ENCODE measurements at places on chromosomes 11 and 22.

DNA sequence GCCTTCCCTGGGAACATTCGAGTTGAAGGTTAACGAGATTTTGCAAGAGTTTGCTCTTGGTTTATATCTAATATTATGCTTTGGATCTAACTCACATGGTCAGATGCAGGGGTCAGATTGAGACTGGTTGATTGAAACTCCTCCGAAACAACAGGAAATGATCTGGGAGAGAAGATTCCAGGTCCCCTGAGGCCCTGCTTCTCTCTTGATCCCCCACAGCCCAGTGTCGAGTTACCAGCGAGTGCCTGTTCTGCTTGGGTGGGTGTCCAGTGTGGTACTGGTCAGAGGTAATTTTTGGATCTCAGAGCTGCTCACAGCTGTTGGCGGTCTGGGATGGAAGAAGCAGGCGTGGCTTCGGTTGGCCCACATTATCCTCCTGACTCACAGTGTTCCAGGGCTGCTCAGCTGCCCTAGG, 9.2 kb downstream of the FBLN1 start:
- DNase-seq: no peak

- DNase-seq: no peak
Measured at GRCh38 chr11:95715777-95716241, 73.8 kb downstream of the FAM76B start.

DNA sequence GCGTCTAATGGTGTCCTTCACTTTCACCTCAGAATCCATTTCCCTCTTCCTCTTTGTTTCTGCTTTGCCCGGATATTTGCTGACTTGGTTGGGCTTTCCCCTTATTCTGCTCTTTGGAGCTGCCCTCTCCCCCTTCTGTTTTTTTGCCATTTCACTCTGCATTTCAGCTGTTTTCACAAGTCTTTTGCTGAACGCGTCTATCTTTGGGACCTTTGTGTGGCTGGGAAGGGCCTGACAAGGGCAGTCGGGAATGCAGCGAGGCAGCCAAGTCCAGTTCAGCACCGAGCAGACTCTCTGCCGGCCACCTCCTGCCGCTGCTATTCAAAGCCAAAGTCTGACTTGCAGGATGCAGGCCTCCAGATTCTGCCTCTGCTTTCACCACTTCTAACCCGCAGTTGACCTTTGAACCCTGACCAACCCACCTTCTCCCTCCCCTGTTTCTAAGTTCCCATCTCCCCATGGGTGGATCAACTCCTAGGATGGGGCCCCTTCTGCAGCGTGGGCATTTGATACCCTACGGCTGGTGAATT, 38.2 kb downstream of the FEZ1 start:
- DNase-seq: no peak

GRCh38 chr22:20509344-20510047, 2.1 kb downstream of the MED15 start:
- DNase-seq: peak; percentile 36

DNA sequence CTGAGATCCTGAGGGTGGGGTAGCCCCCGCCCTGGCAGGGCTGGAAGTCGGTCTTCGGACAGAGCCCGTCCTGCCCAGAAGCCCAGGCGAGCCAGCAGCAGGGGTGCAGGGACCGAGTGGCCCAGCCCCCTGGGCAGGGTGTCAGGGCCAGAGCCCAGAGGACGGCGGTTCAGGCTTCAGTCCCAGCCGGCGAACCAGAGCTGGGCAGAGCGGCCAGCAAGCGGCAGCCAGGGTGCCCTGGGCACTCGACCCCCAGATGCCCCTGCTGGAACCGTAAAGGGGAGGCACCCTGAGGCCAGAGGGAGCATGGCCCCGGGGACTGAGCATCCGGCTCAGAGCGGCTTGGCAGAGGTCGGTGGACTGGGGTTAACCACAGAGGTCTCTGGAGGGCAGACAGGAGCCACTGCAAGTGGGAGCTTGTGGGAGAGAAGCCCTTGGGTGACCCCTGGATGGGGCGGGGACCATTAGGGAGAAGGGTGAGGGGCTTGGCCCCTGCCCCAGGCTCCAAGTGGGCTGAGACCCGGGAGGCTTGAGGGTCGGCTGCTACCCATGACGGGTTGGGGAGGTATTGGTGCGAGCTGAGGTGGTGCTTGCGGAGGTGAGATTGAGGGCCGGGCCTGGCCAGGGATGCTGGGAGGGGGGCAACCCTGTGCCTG, 15.9 kb downstream of the LSP1 start:
- DNase-seq: no peak

GRCh38 chr11:18471995-18472394, 16.3 kb downstream of the LDHAL6A start:
- no peak for DNase-seq

- DNase-seq: peak; percentile 56
Measured at GRCh38 chr11:118914178-118914918, 11.4 kb downstream of the BCL9L start.

DNA sequence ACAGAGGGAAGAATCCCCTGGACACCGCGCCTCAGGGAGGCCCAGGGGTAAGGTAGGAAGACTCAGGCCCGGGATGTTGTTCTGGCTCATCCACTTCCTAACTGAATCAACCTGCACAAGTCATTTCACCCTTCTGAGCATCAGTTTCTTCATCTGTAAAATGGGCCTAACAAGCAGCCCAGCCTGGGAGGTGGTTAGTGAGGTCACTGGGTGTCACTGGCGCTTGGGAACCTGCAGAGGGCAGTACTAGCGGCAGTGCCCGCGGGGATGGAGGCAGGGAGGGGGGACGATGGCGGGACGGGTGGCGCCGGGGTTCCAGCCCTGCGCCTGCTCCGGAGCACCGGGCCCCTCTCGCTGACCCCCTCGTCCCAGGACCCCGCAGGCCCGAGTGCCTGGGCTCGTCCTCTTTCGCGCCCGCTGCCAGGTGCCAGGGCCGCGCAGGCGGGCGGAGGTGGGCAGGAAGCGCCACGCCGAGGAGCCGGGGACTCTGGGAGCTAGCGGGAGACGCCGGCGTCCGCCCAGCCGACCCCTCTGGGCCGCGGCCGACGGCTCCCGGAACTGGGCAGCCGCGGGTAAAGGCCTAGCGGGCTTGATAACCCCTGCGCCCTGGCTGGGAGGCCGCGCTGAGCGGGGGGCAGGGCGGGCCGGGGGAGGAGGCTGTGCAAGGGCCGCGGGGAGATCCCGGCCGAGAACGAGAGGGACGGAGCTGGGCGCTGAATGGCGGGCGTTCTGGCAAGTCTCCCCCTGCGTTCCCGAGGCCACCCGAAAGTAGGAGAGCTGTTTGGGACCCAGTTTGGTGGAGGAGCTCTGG, at the start of gene NLRX1:
Gene NLRX1 (plus strand): TSS at position 255 of the 811 bp plus-strand sequence. CDS start 2,679 bp downstream, outside the sequence.
- peak; percentile 75 for DNase-seq

- no peak for DNase-seq
Measured at GRCh38 chr11:1051356-1052132, 15.0 kb upstream of the MUC6 start.

- DNase-seq: no peak
Measured at GRCh38 chr11:3178349-3178748, 13.2 kb upstream of the OSBPL5 start.

- no peak for DNase-seq
Measured at GRCh38 chr11:61516191-61516590, 7.6 kb downstream of the LRRC10B start.

GRCh38 chr22:41565403-41566054, 4.7 kb downstream of the CSDC2 start:
- no peak for DNase-seq

GRCh38 chr11:113189909-113190667, 124.3 kb upstream of the TTC12 start:
- DNase-seq: no peak

DNA sequence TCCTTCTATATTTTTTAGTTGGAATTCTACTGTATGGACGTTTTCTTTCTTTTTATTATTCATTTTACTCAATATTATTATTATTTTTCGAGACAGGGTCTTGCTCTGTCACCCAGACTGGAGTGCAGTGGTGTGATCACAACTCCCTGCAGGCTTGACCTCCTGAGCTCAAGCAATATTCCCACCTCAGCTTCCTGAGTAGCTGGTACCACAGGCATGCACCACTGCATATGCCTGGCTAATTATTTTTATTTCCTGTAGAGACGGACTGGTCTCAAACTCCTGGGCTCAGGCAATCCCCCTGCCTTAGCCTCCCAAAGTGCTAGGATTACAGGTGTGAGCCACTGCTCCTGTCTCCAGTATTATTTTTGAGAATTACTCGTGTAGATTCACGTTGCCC, 34.0 kb upstream of the CCDC134 start:
- no peak for DNase-seq

DNA sequence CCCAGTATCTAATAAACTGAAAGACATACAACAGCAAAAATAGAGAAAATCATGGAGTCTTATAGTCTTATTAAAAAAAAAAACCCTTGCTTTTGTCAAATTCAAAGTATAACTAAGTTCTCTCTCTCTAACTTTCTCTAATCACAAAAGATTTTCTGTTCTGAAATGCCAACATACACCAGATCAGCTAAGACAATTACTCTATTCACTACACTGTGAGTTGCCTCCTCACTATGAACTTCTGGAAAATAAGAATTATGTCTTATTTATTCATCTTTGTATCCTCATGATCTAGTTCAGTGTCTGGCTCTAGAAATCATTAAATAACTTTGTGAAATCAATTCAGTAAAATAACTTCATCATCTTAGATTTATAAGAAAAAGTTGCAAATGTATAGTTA, 12.7 kb downstream of the FAM76B start:
- no peak for DNase-seq

DNA sequence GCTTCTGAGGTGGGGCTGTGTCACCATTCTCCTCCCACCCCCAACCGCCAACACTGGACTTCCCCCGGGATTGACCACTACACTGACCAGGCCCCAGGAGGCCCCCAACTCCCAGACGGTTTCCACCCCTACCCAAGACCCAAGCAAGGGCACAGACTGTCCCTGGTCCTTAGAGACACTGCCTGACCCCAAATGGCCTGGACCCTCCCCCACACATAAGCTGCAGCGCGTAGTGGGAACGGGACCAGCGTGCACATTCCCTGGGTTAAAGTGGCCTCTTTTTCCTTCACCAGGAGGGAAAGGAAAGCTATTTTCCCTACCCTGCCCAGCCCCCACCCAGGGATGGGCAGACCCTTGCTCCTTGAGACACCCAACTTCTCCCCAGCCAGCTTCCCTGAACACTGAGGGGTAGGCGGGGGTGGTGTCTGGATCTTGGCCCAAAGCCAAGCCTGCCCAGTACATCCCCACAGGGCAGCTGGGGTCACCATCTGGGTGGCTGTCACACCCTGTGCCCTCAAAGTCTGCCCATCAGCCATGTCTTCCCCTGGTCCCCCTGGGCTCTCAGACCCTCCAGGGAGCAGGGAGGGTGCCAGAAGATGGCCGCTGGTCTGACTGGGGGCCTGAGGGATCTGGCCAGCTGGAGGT, 1.6 kb upstream of the MAPK12 start:
- no peak for DNase-seq

DNA sequence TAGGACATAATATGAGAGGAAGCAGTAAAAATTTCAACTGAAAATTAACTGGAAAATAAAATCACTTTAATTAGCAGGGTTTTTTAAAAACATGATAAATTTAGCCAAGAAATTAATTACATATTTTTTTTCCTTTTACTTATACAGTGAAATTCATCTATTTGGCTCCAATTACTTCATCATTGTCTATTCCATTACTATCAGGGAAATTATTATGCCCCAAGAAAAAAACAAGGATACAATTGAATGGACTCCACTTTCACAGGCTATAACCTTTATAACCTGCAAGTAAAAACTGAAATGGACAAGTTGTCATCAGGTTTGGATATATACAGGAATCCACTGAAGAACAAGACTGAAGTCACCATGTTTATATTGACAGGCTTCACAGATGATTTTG, at the start of gene OR5T3:
Gene OR5T3 (plus strand): TSS at position 301 of the 400 bp plus-strand sequence. CDS start 0 bp downstream, at position 301.
- no peak for DNase-seq

DNA sequence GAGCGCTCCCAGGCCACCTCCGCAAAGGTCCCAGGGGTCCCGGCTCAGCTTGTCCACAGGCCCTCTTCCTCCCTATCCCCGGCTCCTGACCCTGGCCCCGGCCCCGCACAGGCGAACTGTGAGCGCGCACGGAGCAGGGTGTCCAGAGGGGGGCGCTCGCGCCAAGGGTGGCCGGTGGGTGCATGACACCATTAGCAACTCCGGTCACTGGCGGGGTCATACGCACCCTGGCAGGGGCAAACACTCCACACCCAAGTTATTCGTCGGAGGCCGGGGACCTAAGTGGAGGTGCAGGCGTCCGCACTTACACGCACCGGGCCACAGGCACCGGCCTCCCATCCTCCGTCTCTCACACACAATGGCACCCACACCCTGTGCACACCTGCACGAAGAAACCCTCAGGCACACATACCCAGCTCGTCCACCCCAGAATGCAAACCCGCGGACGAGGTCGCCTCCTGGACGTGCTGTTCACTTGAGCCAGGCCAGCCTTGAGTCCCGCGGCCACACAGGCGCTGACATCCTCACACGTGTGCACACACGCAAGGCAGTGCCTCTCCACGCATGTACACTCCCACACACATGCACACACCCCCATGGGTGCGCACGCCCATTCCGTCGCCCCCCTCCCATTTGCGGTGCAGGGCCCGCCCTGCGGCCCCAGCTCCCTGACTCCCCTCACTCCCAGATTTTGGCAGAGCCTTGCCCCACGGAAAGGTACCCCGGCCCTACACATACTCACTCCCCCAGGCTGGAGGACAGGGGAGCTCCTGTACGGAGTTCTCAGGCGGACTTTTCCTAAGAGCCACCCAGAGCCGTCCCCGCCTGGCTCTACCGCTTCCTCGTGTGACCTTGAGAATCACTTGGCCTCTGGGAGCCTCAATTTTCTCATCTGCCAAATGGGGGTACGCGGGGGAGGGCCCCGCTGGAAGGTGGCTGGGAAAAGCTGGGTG, at the start of gene RASGRP2:
Gene RASGRP2 (minus strand): TSS at position 552 of the 953 bp plus-strand sequence. CDS start 1,276 bp downstream, outside the sequence.
- DNase-seq: peak; percentile 77

DNA sequence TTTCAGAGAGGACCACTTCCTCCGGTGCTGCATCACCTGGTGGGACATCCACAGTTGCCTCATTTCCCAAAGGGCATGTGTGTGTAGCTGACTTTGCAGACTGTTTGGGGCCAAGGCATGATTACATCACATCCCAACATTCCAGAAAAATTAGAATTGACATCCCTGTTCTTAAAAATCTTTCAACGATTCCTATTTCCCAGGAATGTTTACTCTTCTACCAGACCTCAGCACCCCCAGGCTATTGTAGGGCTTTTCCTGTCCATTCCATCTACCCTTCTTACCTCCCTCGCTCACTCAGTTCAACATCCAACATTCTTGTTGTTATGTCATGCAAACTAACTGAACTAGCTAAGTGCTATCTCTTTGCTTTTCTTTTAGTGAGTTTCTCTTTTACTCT, 37.3 kb downstream of the PIWIL4 start:
- DNase-seq: no peak
